Stimulated activated CD8-positive, alpha-beta memory T cell treated with anti-CD3 and anti-CD28 coated beads, Interleukin-7, amount 100 ng/mL, for 24 hours (primary cell): ENCODE measurements at places on chromosomes 13 and 19.

DNA sequence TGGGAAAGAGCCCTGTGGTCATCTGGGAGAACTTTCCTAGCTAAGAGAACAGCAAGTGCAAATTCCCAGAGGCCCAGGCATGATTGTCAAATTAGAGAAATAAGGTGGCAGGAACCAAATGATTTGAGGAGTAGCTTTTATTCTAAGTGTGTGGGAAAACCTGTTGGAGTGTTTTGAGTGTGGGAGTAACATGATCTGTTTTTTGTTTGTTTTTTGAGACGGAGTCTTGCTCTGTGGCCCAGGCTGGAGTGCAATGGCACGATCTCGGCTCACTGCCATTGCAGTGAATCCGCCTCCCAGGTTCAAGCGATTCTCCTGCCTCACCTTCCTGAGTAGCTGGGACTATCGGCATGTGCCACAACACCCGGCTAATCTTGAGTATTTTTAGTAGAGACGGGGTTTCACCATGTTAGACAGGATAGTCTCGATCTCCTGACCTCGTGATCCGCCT, 2.4 kb downstream of the SAE1 start:
- DNase-seq: no peak

DNA sequence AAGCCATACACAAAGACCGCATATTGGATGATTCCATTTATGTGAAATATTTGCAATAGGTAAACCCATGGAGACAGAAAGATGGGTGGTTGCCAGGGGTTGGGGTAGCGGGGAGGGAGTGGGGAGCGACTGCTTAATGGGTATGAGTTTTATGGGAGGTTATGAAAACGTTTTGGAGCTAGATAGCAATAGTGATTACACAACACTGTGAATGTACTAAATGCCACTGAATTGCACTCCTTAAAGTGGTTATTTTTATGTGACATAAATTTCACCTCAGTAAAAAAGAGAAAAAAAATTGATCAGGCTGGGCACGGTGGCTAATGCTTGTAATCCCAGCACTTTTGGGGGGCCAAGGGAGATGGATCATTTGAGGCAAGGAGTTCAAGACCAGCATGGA, 36.6 kb downstream of the GRIK5 start:
- no peak for DNase-seq

- DNase-seq: no peak
These were observed 66.3 kb upstream of the UFM1 start for GRCh38 chr13:38283346-38283745.

DNA sequence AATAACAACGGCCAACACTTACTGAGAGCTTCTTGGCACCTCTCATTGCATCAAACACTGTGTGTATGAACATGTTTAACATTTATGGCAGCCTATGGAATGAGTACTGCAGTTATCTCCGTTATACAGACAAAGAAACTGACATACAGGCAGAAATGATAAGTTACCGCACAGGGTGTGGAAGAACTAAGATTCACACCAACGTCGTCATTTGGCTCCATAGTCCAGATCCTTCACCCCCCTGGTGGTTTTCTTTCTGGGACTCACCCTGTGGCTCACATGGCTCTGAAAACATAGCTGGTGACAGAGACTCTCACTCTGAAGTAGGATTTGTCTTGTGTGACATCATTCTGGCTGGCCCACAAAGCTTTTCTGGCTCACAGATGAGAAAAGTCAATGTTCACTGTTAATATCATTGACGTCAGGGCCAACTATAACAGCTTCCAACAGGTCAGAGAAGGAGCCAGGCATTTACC, 230.1 kb downstream of the DLEU7 start:
- DNase-seq: no peak

DNA sequence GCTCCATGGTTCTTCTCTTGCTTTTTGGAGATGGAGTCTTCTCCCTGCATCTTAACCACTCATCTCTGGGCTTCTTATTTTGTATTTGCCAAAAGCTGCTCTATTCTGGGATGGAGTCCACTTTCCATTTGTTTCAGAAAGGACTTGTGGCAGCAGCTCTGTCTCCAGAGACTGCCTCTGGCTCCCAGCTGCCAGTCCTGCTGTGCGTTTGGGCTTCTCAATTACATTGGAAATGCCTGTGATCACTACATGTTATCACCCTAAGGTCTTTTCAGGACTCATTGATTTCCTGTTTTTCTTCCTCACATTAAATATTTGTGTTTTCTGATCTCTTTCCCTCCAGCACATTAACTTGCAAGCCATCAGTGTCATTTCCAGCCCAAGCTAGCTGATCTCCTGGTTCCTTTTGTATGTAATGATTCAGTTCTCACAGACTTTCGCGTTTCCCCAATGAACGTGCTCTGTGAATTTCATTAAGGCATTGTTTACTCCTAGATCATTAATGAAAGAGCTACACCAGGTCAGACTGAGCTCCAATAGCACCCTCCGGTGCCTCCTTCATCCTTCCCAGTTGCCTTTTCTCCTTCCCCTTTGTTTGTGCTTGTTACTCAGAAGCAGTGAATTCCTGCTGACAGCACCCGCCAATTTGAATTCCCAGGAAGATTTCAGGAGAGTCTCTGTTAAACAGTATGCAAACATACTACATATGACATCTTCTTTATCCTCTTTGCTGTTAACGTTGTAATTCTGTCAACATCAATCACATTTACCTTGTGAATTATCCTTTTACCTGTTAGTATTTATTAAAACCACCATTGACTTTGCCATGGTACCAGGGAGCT, 3.0 kb downstream of the CBY2 start:
- no peak for DNase-seq

DNA sequence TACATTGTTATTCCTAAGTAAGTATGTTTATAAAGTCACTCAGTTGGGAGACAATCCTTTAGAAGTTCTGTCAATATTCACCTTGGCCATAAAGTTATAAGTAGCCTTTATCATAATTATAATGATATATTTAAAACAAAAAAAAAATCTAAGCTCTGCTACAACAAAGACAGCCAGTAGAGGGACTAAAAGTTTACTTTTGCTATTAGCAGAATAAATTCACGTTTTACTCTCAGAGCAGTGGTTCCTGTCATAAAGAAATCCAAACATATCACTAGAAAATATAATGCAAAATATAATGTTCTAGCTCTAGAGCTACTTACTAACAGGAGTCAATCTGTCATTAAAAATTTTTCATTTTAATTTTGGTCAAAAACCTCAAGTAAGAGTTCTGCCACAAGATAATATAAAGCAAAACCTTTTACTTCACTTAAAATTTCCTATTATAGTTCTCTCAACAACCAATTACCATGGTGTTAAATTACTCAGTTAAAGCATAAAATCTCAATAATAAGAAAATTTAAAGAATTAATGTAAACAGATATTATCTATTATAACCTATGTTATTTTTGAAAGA, 17.7 kb downstream of the INTS6 start:
- DNase-seq: no peak

DNA sequence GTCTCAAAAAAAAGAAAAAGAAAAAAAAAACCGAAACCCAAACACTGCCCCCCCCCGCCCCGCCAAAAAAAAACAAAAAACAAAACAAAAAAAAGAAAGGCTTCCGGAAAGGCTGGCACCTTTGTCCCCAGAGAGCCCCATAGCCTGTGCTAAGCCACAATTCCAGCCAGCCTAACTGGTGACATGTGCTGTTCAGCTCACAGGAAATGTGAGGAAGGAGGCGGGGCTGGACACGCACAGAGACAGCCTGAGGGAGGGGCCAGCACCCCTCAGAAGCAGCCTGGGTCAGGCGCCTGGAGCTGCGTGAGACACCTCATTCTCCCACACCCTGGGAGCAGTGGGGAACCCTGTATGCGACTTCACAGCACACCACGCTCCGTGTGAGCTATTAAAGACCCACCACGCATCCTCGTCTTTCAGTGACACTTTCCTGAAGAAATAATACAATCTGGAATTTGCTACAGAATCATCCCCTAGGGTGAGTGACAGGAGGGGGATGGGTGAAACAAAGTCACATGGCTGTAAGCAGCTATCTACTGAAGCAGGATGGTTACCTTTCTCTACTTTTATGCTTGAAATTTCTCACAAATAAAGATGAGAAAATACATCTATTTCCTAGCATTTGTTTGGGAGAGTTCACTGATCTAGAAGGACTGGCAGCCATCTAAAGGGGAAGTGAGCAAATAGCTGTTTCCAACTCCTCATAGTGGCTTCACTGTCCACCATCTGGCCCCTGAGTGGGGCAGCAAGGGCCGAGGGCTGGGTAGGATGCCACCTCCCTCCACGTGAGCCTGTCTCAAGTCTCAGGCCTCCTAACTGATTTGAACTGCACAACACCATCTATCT, 12.3 kb upstream of the SLC35E1 start:
- DNase-seq: peak; percentile 62

GRCh38 chr13:98749501-98749900, 3.0 kb downstream of the SLC15A1 start:
- no peak for DNase-seq

DNA sequence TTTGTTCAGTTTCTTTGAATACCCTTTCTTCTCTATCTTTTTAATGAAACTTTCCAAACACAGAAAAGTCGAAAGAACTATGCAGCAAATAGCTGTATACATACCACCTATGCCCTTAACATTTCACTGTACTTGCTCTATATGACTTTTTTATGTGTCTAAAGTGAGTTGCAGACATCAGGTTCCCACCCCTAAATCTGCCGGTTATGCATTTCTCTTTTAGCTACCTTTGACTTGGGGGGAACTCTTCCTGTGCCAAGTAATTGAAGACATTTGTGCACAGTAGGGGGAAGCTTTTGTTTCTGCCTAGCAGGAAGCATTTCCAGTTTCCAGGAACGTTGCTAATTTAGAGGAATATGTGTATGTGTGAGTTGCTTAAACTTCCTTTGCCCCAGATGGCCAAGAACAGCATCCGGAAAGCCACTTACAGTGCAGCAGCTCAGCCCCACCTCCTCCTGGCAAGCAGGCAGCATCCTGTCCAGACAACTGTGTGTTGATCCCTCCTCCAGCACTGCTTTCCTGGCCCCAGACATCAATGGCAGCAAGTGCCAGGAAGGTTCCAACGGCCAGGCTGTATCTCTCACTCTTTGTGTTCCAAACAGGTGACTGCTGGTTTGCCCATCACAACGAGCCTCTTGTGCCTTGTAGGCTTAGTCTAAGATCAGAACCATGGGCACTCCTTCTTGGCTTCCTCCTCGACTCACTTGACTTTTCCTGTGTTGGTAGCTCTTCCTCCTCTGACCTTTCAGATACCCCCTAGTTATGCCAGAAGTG, 14.7 kb upstream of the GRAMD1A start:
- no peak for DNase-seq

- no peak for DNase-seq
These were observed 3.2 kb upstream of the PLPP2 start for GRCh38 chr19:294341-294945.

DNA sequence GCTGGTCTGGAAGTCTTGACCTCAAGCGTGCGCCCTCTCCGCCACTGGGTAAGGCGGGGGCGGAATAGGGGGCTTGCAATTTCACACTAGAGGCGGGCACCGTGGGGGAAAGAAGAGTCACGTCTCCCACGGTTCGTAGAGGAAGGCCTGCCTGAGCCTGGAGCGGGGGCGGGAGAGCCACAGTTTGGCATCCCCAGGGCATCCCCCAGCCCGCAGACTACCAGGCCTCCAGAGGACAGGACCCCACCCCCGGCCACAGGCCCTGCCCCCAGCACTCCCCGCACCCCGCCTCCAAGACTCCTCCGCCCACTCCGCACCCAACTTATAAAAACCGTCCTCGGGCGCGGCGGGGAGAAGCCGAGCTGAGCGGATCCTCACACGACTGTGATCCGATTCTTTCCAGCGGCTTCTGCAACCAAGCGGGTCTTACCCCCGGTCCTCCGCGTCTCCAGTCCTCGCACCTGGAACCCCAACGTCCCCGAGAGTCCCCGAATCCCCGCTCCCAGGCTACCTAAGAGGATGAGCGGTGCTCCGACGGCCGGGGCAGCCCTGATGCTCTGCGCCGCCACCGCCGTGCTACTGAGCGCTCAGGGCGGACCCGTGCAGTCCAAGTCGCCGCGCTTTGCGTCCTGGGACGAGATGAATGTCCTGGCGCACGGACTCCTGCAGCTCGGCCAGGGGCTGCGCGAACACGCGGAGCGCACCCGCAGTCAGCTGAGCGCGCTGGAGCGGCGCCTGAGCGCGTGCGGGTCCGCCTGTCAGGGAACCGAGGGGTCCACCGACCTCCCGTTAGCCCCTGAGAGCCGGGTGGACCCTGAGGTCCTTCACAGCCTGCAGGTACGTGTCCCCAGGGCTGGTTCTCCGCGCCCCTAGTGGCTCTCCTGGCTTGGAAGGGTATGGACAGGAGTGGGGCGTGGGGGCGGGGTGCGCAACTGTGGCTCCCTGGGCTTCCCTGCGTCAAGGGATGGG, at the start of gene ANGPTL4:
TSS of gene ANGPTL4 (plus strand) at position 353 of the 969 bp plus-strand sequence. CDS start at position 520, 167 bp downstream.
- DNase-seq: no peak

DNA sequence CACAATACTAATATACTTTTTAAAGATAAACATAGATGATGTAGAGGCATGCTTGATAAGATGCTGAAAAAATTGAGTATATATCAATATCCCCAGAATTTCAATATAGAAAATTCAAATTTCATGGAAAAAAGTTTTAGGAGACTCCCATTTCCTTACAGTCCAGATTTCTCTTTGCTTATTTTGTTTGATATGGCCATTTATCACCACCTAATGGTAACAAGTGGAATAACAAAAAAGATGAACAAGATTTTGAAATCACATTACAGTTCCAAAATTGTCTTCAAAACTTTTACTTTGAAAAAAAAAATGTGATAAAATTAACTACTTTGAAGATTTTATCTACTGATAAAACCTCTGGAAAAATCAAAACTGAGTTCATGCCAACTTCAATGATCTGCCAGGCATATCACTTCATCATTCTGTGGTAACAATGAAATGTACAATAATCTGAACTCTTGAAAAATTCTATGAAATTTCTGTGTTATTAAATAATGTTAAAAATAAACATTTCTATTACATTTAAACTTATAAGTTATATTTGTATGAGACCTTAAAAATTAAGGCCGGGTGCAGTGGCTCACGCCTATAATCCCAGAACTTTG, 17.5 kb downstream of the MIPEP start:
- DNase-seq: no peak

- no peak for DNase-seq
These were observed 95.5 kb upstream of the RNF113B start for GRCh38 chr13:98272549-98272948.

DNA sequence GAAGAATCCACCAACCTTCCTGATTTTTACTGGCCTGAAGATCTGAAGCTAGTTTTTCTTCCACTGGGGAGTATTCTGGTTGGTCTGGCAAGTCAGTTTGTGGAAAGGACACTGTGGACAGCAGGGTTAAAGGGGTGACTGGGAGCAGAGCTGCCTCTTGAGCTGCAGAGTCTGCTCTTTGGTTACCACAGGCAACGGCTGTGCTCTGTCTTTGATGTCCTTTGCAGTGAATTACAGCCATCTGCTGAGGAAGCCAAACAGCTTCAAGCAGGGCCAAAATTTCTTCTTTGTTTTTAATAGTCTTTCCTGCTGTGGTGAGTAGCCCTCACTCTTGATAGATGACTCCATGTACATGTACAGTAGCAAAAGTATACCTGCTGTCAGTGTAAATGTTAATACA, 75.7 kb downstream of the ZNF100 start:
- no peak for DNase-seq
